SJSA1 (cell line): ENCODE measurements at places on chromosomes 4 and X.

DNA sequence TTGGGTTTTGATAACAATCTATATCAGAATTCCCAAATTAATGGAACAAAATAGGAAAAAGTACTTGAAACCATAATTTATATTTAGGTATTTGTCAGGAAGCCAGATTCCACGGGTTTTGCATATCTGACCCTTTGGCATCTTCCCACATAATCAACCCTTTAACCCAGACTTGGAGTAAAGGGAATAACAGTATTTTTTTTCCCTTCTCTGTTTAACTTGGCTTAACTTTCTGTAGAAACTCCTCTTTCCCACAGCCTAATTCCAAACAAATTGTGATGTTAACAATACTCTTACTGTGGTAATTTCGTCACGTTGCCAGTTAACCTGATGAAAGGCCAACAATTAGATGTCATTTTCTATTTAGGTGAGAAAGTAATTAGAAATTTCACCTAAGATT lies 49.4 kb upstream of the GUCY1A1 start:
- no peak for DNase-seq

DNA sequence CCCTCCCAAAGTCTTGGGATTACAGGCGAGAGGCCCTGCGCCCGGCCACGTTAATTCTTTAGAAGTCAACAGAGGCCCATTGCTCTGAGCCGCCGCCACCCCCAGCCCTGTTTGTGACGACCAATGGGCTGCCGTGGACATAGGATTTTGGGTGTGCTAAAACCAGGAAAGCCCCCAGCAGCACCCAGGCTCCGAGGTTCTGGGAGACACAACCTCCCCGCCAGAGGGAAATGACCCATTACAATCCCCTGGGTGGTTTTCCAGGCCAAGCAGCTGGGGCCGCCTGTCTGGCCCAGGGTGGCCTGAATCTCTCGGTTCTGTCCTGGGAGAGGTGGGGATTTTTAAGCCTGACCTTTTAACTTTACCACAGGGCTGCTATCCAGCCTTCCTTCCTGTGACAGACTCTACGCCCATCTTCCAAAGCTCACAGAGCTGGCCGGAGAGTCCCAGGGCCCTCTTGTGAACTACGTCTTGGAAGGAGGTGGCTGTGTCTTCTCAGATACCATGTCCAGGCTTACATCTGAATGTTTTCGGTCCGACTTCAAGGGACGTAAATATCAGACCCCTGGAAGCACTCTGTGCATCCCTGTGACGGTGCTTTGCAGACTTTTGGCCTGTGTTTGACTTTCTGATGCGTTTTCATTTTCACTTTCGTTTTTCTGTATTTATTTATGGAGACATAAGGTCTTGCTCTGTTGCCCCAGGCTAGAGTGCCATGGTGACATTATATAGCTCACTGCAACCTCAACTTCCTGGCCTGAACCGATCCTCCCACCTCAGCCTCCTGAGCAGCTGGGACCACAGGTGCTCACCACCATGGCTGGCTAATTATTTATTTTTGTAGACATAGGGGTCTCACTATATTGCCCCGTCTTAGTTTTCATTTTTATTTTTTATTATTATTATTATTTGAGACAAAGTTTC lies 36.0 kb downstream of the P2RY8 start:
- no peak for DNase-seq

GRCh38 chrX:24248042-24248441 lies 65.8 kb downstream of the SUPT20HL2 start:
- no peak for DNase-seq

DNA sequence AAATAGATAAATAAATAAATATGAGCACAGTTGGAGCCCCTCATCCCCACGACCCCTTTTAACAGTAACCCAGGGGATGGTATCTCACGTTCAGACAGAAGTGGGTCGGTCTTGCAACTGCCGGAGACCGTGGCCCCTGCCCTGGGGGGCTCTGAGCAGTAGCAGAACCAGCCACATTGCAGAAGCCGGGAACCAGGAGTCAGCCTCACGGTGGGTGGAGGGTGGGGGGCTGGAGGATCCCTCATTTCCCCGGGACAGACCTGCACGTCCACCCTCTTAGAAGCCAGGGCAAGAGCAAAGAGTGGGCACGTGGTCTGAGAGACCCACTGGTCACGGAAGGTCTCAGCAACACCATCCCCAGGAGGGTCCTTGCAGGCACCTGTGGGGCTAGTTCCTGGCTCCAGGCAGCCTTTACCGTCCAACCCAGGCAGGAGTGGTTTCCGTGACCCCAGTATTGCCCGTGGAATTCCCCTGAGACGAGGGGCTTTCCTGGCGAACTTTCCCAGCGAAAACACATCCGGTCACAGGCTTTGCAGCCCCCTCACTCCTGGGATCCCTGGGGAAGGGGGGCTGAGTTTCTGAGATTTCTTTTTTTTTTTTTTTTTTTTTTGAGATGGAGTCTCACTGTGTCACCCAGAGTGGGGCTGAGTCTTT lies 8.8 kb upstream of the IL3RA start:
- no peak for DNase-seq

DNA sequence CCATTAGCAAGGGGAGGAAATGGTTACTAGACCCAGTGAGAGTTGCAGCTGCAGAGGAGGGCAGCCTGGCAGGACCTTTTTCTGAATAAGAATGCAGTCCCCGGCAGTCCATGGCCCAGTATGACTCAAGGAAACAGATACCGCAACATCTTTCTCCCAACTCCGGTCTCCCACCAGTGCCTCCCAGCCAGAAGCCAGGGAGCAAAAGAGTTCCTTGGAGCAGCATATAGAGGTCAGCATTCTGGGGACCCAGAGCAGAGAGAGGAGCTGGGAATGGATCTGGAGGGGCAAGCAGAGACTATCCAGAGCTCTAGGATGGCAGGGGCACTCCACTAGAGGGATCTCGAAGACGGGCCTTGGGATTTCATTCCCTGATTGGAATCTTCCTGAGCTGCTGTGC lies 339.2 kb upstream of the AADAT start:
- no peak for DNase-seq

DNA sequence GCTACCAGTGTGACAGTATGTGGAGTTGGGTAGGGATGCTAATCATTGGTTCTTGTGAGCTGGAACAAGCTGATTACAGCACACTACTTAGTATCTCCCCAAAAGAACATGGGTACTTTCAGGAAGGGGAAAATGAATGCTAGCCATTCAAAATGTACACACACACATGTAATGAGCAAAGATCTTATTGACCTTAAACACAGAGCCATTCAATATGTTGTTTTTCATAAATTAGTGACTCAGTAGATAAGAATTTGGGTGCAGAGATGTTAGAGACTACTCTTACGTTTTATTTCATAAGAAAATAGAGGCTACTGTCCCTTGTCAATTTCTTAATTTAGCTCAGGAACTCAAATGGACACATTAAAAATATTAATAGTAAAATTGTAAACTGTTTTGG lies 509.5 kb upstream of the ATOH1 start:
- no peak for DNase-seq

DNA sequence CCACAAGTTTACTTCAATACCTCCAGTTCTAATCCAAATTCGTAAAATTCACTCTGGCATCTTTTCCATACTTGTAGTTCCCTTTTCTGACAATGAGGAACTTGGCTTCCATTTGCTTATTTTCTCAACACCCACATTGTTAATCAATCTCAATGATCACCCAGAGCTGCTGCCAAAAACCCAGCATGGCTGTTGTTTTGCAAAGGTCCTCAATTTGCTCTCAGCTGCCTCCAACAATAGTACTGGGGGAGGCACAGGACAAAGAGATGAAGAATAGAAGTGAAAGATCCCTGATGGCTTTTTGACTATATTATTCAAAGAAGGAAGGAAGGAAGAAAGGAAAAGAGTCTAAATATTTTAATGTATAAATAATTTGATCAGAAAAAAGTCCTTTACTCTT lies 847.8 kb downstream of the RAPGEF2 start:
- DNase-seq: no peak

GRCh38 chr4:181051931-181052330 lies 1191.3 kb upstream of the TENM3 start:
- no peak for DNase-seq

DNA sequence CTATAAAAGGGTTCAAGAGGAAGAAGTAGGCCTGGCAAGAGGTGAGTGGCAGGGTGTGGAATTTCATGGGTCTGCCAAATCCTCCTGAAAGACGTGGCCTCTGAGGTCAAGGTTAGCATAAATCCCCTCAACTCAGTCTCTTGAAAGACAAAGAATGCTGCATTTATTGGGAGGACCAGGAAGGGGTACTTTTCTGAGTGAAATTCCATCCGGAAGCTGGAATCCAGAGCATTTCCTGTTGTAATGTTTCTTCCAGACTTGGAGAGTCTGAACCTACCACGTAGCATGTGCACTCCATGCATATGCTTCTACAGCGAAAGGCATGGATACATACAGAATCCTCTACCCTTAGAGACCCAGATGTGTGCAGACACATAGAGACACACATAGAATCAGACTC lies 13.4 kb upstream of the FGD1 start:
- DNase-seq: no peak

GRCh38 chr4:153063490-153063889 lies 127.4 kb downstream of the FHDC1 start:
- DNase-seq: no peak

DNA sequence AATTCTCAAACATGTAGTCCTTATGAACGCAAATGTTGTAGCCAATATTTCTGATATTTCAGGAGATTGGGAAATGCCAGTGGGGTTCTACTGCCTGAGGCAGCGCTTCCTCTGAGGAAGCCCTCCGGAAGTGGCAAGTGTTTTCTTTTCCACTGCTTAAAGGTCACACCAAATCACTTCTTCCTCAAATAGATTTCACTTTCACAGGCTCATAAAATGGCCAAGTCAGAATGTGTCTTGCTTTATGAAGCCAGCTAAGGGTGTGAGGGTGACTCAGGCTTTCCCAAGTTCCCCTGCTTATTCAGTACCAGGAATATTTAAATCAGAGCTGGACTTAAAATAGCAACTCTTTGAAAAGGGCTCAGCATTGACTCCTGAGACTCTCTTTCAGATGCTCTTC lies 514.2 kb upstream of the DIPK2B start:
- no peak for DNase-seq

DNA sequence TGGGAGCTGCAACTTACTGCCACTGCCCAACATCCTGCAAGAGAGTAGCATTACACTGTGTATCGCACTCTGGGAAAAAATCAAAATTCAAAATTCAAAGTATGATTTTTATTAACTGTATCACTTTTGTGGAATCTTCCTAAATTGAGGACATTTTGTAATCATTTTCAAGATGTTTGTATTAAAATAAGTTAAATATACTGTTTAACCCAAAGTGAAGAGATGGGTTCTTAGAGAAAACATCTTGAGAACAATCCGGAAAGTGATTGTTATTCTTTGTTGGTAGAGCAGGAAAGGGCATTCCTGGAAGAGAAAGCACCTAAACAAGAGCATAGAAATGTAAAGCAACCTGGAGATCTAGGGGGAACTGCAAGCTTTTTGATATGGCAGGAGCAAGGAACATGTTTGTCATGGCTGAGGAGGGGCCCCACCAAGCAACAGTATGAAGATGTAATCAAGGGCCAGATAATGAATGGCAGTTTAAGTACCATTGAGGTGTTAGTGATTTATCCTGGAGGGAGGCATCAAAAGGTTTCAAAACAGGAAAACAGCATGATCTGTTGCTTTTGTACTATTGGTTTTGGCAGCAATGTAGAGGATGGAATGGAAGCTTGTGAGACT lies 14.1 kb upstream of the SEC24D start:
- DNase-seq: no peak

- no peak for DNase-seq
These were observed 340.9 kb downstream of the CENPC start for GRCh38 chr4:67204441-67204840.

DNA sequence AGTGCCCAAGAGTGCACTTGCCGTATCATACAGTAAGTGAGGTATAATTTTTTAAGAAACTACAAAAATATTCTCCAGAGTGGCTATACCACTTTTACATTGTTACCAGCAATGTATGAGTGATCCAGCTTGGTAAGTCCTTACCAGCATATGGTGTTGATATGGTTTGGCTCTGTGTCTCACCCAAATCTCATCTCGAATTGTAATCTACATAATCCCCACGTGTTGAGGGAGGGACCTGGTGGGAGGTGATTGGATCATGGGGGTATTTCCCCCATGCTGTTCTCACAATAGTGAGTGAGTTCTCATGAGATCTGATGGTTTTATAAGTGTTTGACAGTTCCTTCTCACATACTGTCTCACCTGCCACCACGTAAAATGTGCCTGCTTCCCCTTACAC lies 44.8 kb downstream of the RBMX start:
- no peak for DNase-seq

- no peak for DNase-seq
These were observed 10.9 kb downstream of the LRBA start for GRCh38 chr4:151004222-151004621.

DNA sequence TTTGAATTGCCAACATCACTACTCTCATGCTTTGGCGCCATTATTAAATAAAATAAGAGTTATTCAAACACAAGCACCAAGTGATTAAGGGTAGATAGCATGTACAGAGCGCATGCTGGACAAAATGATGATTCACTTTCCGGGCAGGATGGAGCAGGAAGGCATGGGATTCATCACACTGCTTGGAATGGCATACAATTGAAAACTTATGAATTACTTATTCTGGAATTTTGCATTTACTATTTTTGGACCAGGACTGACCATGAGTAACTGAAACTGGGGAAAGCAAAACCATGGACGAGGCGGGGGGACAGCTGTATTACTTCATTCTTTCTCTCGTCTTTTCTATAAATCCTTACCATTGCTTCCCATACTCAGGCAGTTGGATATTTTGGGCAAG lies 28.5 kb upstream of the FGF5 start:
- peak; percentile 85 for DNase-seq

DNA sequence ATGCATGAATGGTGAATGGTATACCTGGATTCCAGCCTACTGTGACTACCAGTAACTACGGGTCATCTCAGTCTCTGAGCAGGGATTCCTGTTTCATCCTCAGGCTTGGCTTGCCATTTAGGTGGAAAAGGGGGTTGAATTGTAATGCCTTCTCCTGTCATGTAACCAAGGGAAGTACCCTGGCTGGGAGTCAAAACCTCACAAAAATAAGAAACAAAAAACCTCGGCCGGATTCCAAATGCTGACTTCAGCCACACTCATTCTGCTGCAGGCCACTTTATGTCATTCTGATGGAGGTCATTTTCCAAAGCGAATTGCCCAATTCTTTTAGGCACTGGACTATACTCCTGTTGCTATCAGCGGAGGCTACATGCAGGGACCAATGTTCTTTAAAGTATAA lies 324.7 kb downstream of the LDB2 start:
- DNase-seq: no peak

DNA sequence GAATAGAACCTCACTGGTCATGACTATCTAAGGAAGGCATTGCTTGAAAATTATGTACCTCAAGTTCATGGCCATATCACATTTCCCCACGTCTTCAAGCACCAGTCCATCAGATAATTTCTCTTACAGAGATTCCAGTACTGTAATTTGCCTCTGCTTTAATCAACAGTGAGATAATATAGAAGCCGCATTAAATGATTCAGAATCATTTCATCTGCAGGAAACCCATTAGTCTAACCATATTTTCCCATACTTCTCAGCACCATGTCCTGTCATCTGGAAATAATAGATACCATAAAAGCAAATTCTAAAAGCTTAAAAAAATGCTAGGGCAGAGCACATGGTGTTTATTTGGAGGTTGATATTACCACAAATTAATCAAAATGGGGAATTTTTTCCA lies 310.3 kb upstream of the SLIT2 start:
- DNase-seq: no peak

- no peak for DNase-seq
These were observed 212.1 kb downstream of the CHIC2 start for GRCh38 chr4:53852343-53852742.

GRCh38 chrX:107454302-107454701 lies 4.8 kb downstream of the FRMPD3 start:
- no peak for DNase-seq
